AG10803 (cell line): ENCODE measurements at places on chromosomes 3 and 15.

GRCh38 chr3:185399737-185400667 lies 37.1 kb downstream of the MAP3K13 start:
- no peak for DNase-seq

GRCh38 chr3:60742606-60743145 lies 508.6 kb downstream of the FHIT start:
- DNase-seq, result peak; percentile 44

DNA sequence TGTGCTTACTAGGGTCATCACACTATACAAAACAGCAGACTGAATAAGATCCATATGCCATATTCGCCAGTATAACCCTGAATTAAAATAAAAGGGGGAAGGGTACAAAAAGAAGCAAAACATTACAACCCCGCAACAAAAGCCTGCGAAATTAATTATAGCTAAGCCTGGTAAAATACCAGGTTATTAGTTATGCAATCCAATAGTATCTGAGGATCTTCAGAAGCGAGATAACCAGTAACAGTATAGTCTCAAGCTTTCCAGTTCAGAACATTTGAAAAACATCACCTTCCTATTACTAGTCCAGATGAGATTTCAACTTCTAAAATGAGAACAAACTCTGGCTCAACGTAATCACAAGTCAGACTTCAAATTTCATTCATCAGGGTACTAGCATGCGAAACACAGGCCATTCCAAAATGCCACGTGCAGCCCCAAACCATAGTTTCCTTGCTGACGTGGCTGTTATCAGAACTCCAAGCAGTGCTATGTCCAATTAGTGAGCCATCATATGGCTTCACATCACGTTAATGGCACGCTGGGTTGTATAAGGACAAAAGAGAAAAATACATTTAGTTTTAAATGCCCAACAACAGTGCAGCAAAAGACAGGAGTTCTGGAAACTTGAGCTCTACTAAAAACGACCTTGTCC lies 1.1 kb downstream of the SSR3 start:
- peak; percentile 76 for DNase-seq

- peak; percentile 47 for DNase-seq
Observed at GRCh38 chr3:38634111-38634510, 15.4 kb downstream of the SCN5A start.

GRCh38 chr15:63923993-63924950 lies 90.5 kb upstream of the HERC1 start:
- DNase-seq, result peak; percentile 13
